ENCODE measurements at places on chromosomes 12 and 14. TPM values are rescaled to one million over a fixed set of nuclear protein-coding genes. Genes with fewer than 3 reads are reported as not detected.

ABCD2 gene
- 0.69 TPM for total RNA-seq

HNF1A gene
- not detected for total RNA-seq

GRCh38 chr12:96879301-96879700 is 27.8 kb upstream of the NEDD1 start:
- DNase-seq: no peak

GRCh38 chr14:59253527-59253926 is 65.1 kb downstream of the DAAM1 start:
- no peak for DNase-seq

DNA sequence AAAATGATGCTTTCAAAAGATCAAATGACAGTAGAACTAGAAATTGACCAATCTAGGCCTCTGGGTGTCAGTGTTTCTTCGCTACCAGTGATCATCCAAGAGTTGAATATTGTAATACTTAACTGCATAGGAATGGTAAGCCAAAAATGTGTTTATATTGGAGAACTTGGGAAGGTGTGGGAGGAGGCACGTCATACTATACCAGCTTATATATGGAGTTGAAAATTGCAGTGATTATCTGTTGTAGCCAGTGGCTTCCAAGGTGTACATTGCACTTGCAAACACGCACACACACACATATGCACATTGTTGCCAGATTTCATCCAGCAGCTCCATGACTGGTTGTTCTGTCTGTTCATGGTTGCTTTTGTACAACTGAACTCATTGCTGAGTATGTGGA is 36.1 kb downstream of the EID3 start:
- no peak for DNase-seq

GRCh38 chr12:8989413-8989812 is at the start of gene KLRG1:
TSS of gene KLRG1 (plus strand) at chr12:8989546. CDS start at chr12:8989636, 90 bp downstream.
- no peak for DNase-seq

Measured in esophagus muscularis mucosa (tissue), 4 donors.